ENCODE measurements at places on chromosomes 13 and 19.

GRCh38 chr19:18697680-18698079, 14.2 kb downstream of the CRTC1 start:
- DNase-seq: no peak

- no peak for DNase-seq
Measured at GRCh38 chr13:109241160-109241559, 545.2 kb downstream of the IRS2 start.

DNA sequence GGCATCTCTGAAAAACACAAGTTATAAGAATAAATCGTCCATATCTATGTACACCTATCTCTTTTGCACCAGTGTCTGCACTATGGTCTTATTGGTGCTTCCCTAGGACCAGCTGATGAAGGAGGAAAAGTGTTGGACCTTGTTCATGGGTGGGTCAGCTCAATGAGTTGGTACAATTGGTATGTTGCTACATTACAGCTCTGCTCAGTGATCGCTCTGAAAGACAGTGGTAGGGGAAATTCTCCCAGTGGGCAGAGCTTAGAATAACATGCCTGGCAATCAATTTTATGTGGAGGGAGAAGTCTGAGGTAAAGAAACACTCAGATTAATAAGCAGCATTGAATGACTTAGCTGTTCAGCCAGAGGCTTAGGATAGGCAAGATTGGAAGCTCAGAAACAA, 138.7 kb upstream of the KL start:
- no peak for DNase-seq

GRCh38 chr13:74641586-74641985, 507.4 kb upstream of the KLF12 start:
- DNase-seq: no peak

DNA sequence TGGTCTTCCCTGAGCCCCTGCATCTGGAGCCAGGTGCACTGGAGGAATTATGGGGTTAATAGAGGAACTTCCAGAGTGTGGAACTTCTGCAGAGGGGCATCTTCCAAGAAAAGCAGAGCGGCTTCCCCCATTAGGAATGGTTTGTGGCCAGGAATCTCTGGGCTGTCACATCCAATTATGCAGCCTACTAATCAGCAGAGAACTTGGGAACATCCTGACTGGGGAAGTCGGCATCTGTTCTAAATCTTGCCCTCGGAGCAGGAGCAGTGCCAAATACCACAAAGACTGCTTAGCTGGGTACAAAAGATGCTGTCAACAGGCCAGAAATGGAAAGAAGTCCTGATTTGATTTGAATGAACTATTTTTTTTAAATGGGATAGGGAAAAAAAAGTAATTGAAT, 435.1 kb downstream of the ZNF536 start:
- DNase-seq: no peak

DNA sequence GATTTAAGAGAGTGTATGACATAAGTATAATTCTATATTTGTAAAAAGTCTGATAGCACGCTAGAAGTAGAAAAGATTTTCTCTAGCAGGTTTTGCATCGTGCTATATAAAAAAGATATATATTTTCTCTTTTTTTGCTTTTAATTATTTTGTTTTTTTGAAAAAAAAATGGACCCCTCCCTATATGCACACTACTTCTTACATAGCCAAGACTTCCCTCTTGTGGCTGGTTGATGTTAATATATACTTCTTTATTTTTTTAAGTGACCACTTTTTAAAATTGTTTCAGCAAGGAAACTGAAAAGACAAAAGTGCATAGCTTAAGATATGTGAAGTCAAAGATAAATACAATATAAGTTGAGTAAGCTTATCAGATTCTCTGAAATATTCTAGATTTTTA, 1202.8 kb downstream of the DIAPH3 start:
- DNase-seq: peak; percentile 4

DNA sequence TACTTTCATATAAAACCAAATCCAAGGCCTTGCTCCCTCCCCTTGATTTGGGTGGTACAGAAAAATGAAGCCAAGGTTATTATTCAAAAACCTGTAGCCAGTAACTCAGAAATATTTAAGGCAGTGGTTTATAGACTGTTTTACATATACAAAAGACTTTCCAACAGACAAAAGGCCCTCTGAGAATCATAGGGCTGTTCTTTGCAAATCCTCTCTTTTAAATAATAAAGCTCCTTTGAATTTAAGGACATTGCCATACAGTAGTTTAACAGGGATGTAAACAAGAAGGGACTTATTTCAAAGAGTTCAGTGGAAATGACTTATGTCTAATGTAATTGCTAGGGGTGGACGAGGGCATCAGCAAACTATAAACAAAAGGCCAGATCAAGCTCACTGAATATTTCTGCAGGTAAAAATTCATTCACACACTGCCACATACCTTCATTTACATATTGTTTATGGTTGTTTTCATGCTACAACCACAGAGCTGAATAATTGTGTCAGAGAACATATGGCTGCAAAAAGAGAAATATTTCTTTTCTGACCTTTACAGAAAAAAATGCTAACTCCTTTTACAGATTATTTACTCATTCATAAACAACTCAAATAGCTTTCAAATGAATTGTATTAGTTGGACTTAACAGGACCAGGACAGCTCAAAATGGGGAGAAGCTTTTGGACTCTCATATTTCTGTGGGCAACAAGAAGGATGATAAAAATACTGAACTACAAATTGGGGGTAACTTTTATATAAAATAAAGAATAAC, 665.6 kb downstream of the SLITRK1 start:
- peak; percentile 41 for DNase-seq

- DNase-seq: peak; percentile 45
Measured at GRCh38 chr19:31152906-31153305, 196.3 kb downstream of the TSHZ3 start.

- no peak for DNase-seq
Measured at GRCh38 chr13:25391932-25392331, 20.2 kb downstream of the ATP8A2 start.

Measured in fibroblast of skin of back (primary cell).